ENCODE measurements at places on chromosomes 7 and 10. TPM values are rescaled to one million over a fixed set of nuclear protein-coding genes. Genes with fewer than 3 reads are reported as not detected.
A peak's percentile ranks its signal among the peaks of the same experiment; 100 is the strongest.

The GFRA1 gene
- total RNA-seq = not detected

The GLI3 gene
- total RNA-seq = not detected

- peak overlapping the region; percentile 75 for H3K27ac ChIP-seq
- no peaks in the 10 kb centered on the region for H3K27me3 ChIP-seq
- H3K4me1 ChIP-seq = peaks cover 64% of the 10 kb centered on the region
- peaks cover 56% of the 10 kb centered on the region for H3K36me3 ChIP-seq
- no peak for DNase-seq
These were observed 17.8 kb upstream of the HKDC1 start for GRCh38 chr10:69202332-69202731.

DNA sequence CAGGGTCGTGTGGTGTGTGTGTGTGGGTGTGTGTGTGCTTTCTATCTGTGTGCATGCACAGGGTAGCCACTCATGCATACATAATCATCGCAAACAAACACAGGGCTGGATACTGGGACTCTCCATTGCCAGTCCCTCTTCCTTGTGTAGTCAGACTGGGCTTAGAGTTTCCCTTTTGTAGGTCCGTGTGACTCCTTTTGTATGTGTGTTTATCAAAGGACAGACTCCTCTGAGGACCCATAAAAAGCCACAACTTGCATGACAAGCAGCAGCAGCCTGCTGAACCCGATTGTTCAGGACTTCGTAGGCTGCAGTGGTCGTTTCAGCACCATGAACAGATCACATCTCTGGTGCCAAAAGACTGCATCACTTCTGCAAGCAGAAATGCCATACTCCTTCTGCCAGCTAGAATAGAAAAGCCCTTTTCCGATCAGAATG, 895 bp downstream of the VSTM2A start:
- DNase-seq = no peak
- no peaks in the 10 kb centered on the region for H3K4me1 ChIP-seq
- H3K27ac ChIP-seq = no peak overlapping the region

GRCh38 chr7:140525743-140526142, 46.4 kb upstream of the MKRN1 start:
- peaks cover 14% of the 10 kb centered on the region for H3K4me1 ChIP-seq
- peak; percentile 44 for DNase-seq
- no peak overlapping the region for H3K27ac ChIP-seq
- no peaks in the 10 kb centered on the region for H3K36me3 ChIP-seq

- no peak overlapping the region for H3K4me3 ChIP-seq
- no peaks in the 10 kb centered on the region for H3K36me3 ChIP-seq
- H3K4me1 ChIP-seq = no peaks in the 10 kb centered on the region
- no peak overlapping the region for H3K27ac ChIP-seq
- H3K27me3 ChIP-seq = no peaks in the 10 kb centered on the region
These were observed 73.3 kb downstream of the LSM5 start for GRCh38 chr7:32416846-32417245.

DNA sequence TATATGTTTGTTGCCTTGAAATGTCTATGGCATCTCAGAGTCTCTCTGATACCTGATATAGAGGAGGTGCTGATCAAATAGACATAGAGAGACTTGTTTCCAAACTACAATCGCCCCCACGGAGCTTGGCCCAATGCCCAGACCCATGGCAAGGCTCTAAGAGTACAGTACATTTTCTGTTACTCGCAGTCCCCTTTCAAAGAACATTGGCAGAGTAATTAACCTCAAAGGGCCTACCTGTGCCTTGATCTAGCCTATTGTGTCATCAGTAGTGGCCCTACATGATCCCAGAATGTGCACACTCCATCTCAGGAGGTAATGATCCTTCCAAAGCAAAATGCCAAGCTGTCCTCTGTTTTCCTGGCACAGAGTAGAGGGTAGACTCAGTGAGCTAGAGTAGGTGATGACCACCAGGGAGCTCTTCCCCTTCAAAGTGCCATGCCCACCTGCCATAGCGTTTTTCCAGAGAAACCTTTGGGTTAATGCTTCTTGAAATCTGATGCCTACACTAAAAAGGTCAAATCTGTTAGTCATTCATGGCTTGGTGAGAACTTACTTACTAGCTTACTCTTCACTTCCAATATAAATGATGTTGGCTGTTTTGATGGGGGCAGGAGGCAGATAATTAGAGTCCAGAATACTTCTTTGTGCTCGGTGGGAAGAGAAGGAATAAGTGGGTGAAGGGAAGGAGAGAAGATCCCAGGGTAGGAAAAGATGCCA, 41.2 kb upstream of the ACSL5 start:
- peaks cover 2% of the 10 kb centered on the region for H3K4me1 ChIP-seq
- no peak for DNase-seq
- no peak overlapping the region for H3K4me3 ChIP-seq
- H3K27me3 ChIP-seq = peaks cover 7% of the 10 kb centered on the region
- H3K36me3 ChIP-seq = no peaks in the 10 kb centered on the region
- no peak overlapping the region for H3K27ac ChIP-seq

DNA sequence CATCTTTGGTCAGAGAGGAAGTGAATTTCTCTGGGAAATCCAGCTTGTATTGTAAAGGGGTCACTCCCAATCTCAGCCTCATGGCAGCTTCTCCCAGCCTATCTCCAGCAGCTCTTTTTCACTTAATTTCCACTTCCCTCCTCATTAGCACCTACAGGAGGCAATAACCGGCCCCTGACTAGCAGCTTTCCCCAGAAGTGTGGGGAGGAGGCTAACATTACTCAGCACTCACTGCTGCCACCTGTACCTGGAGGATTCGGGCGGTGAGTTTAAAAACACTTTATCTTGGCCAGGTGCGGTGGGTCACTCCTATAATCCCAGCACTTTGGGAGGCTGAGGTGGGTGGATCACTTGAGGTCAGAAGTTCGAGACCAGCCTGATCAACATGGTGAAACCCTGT, 3.8 kb downstream of the NODAL start:
- H3K4me3 ChIP-seq = no peak overlapping the region
- peaks cover 49% of the 10 kb centered on the region for H3K27me3 ChIP-seq
- H3K4me1 ChIP-seq = peaks cover 34% of the 10 kb centered on the region
- no peak overlapping the region for H3K27ac ChIP-seq
- no peak for DNase-seq

GRCh38 chr10:55163388-55163979, 362.5 kb upstream of the PCDH15 start:
- no peak overlapping the region for H3K4me3 ChIP-seq
- H3K36me3 ChIP-seq = no peaks in the 10 kb centered on the region

GRCh38 chr10:123144697-123145541, 3.0 kb upstream of the HMX2 start:
- peaks cover 15% of the 10 kb centered on the region for H3K36me3 ChIP-seq
- H3K4me1 ChIP-seq = peaks cover 44% of the 10 kb centered on the region
- no peak for DNase-seq

Data from activated CD4-positive, alpha-beta memory T cell treated with anti-CD3 and anti-CD28 coated beads, Interleukin-2, amount 10 ng/mL, durations not matched to agents 7 days and 5 days (primary cell).